ENCODE measurements at places on chromosomes 5 and 9. TPM values are rescaled to one million over a fixed set of nuclear protein-coding genes. Genes with fewer than 3 reads are reported as not detected.

Gene FAM153A
- total RNA-seq = 10.1 TPM

Gene PFN3
- not detected for total RNA-seq

Gene RABL6
- 42.2 TPM for total RNA-seq

Gene SLC25A2
- 0.36 TPM for total RNA-seq

Gene CDO1
- total RNA-seq = 63.2 TPM

Gene ACTBL2
- not detected for total RNA-seq

Gene SH3PXD2B
- 21.0 TPM for total RNA-seq

Gene CCDC187
- 0.09 TPM for total RNA-seq

Gene EIF4E1B
- 0.27 TPM for total RNA-seq

Gene SCGB3A2
- not detected for total RNA-seq

Gene PCDHB5
- 14.3 TPM for total RNA-seq

Gene NMUR2
- total RNA-seq = not detected

Gene SIT1
- total RNA-seq = not detected

Gene HTR4
- total RNA-seq = 0.54 TPM

Gene PDE6A
- not detected for total RNA-seq

Gene DEPDC1B
- total RNA-seq = 14.2 TPM

Gene CCNO
- total RNA-seq = not detected

Gene GABRG2
- total RNA-seq = 35.7 TPM

Gene PCDHA10
- total RNA-seq = 20.4 TPM

Gene HMCN2
- 2.3 TPM for total RNA-seq

Gene GOLGA2
- 50.3 TPM for total RNA-seq

Gene TSSK1B
- total RNA-seq = 0.73 TPM

Gene CAMK2A
- total RNA-seq = 7.5 TPM

Gene GADD45G
- 6.9 TPM for total RNA-seq

Gene PCDHGA4
- total RNA-seq = 17.5 TPM

Gene SH3TC2
- total RNA-seq = 2.6 TPM

Gene DTWD2
- 10.8 TPM for total RNA-seq

Gene GLRA1
- total RNA-seq = 3.6 TPM

Gene RELL2
- total RNA-seq = 8.0 TPM

Gene CWC27
- total RNA-seq = 30.7 TPM

Gene SH3GLB2
- 36.7 TPM for total RNA-seq

Gene RNF180
- 55.3 TPM for total RNA-seq

Gene HAVCR2
- total RNA-seq = 4.5 TPM

Gene CER1
- 1.2 TPM for total RNA-seq

Gene ADAMTSL2
- total RNA-seq = 1.8 TPM

Gene OTULINL
- total RNA-seq = 12.0 TPM

Gene DCTN4
- 102 TPM for total RNA-seq

Gene ARHGEF37
- 4.6 TPM for total RNA-seq

Gene KLHL3
- total RNA-seq = 18.0 TPM

Gene RBM22
- total RNA-seq = 35.5 TPM

Gene EPB41L4B
- total RNA-seq = 14.1 TPM

Gene SPAAR
- total RNA-seq = 1.1 TPM

Gene SMIM32
- 0.27 TPM for total RNA-seq

Gene DNAJA1
- 141 TPM for total RNA-seq

Gene TRPM6
- 3.0 TPM for total RNA-seq

Gene DMRT2
- total RNA-seq = 0.45 TPM

Gene ALDOB
- total RNA-seq = 0.54 TPM

Gene BTNL9
- 4.1 TPM for total RNA-seq

Gene TSLP
- not detected for total RNA-seq

Gene EQTN
- 0.73 TPM for total RNA-seq

Gene ZNF618
- 23.9 TPM for total RNA-seq

Gene SAXO1
- total RNA-seq = under 0.01 TPM

Gene NEURL1B
- total RNA-seq = 13.2 TPM

Gene DPH7
- 34.2 TPM for total RNA-seq

Gene IRX2
- total RNA-seq = 17.6 TPM

Gene CYFIP2
- total RNA-seq = 94.8 TPM

Gene PCDHGC4
- total RNA-seq = 63.2 TPM

Gene PPWD1
- 66.9 TPM for total RNA-seq

Gene PCDHGA5
- 14.3 TPM for total RNA-seq

All from cerebellum (tissue), 4 donors.